ENCODE measurements at places on chromosomes 2 and 18.

DNA sequence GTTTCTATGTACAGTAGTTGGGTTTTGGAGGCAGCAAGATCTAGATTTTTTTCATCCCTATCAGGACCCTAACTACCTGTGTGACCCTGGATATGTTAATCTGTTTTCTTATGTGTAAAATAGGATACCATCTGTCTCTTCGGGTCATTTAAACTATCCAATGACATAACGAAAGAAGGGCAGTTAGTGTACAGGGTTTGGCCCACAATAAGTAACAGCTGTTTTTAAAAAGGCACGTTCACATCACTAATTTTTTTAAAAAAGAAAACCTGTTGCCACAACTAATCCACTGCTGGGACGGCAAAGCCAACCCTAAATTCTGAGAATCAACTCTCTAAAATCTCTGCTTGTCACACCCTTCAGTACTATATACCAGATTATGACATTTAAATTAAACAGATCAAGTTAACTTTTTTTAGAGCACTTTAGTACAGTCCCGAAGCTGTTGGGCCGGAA is 869 bp downstream of the USP40 start:
- no peaks in the 10 kb centered on the region for H3K4me1 ChIP-seq
- H3K4me3 ChIP-seq, result peak overlapping the region; percentile 94
- H3K27me3 ChIP-seq, result no peaks in the 10 kb centered on the region
- DNase-seq, result no peak

DNA sequence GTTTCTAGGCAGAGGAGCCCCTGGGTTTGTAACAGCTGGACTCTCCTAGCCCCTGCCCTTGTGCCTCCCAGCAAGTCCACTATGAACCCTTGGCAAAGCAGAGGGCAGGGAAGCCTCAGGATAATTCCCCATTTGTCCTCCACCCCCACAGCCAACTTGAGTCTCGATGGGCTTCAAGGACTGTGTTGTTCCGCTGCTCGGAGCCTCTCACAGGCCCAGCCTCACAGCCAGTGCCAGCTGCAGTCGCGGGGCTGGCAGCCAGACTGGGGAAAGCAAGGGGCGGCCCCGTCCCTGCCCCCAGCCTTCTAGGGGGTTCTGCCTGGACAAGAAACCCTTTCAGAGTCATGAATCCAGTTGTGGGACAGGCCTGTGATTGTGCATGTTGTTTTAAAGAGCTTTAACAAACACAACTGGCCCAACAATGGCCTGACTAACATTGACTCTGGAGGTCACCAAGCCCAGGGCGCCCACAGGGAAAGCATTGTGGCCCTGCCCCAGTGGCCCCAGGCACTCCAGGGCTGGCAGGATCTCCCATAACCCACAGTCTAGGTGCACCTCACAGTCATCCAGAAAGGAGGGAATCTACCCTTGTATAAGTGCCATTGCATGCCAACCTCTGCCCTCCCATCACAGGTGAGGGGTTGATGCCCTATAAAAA is 71.8 kb upstream of the DAPL1 start:
- no peak overlapping the region for H3K27ac ChIP-seq
- H3K36me3 ChIP-seq, result no peaks in the 10 kb centered on the region
- no peaks in the 10 kb centered on the region for H3K4me1 ChIP-seq
- no peak for DNase-seq
- no peak overlapping the region for H3K4me3 ChIP-seq

- no peak overlapping the region for H3K4me3 ChIP-seq
- no peak overlapping the region for H3K27ac ChIP-seq
- H3K27me3 ChIP-seq, result no peaks in the 10 kb centered on the region
- DNase-seq, result no peak
- no peaks in the 10 kb centered on the region for H3K36me3 ChIP-seq
Measured at GRCh38 chr2:100394111-100394641, 23.3 kb downstream of the CHST10 start.

DNA sequence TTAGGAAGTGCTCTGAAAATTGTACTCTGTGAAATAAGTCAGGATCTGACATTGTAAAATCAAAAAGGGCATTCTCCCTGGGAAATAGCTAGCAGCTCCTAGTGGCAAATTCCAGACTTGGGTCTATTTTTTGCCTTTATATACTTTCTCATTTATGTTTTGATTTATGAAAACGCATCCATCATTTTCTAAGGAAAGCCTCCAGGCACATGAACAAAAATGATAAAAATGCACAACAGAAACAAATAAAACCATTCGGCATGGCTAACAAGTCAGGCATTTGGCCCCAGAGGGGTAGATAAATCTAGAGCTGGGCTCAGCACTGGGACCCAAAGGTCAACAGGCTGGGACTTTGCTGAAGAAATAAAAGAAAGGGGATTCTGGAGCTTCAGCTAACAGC is 167.0 kb downstream of the BCL11A start:
- H3K27me3 ChIP-seq, result no peaks in the 10 kb centered on the region
- no peak for DNase-seq
- no peaks in the 10 kb centered on the region for H3K36me3 ChIP-seq
- no peak overlapping the region for H3K4me3 ChIP-seq
- no peak overlapping the region for H3K27ac ChIP-seq

- H3K27me3 ChIP-seq, result no peaks in the 10 kb centered on the region
- H3K4me3 ChIP-seq, result no peak overlapping the region
- no peak overlapping the region for H3K27ac ChIP-seq
- H3K36me3 ChIP-seq, result no peaks in the 10 kb centered on the region
Measured at GRCh38 chr2:178211460-178211859, 17.1 kb downstream of the OSBPL6 start.

DNA sequence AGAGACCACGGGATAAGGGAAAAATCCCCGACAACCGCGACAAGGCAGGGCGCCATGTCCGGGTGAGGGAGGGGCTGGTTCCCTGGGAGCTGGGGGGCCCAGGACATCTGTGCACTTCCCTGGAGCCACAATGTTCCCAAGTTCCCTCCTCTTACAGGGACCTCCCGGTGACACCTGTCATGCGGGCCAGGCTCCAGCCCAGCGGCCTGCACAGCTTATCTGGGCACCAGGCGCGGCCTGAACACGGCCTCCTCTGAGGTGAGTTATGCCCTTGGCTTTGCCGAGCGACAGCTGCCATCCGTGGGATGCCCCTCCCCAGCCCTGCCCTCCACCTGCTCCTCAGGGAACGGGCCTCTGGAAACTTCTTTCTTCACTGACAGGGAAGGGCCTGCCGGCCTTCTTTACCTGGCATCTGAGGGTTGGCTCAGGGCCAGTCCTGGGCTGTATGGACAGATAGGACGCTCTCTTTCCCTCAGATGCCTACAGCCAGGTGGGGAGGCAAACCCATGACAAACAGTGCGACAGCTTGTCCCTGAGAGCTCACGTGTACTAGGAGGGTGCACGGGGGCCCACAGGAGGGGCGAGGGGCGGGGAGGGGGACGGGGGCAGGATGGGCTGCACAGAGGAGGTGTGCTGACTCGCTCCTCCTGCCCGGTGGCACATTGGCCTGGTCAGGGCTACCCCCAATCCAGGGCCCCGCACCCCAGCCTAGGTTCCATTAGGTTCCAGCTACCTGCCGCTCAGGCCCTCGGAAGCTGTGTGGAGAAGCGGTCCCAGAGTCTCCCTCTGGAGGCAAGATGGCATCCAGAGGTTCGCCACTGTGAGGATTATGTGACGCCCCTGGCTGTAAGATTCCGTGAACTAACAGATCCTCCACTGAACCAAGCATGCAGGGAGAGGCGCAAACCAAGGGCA is 34.9 kb upstream of the HPCAL1 start:
- H3K27ac ChIP-seq, result no peak overlapping the region
- no peaks in the 10 kb centered on the region for H3K36me3 ChIP-seq
- H3K4me3 ChIP-seq, result no peak overlapping the region
- no peaks in the 10 kb centered on the region for H3K27me3 ChIP-seq

DNA sequence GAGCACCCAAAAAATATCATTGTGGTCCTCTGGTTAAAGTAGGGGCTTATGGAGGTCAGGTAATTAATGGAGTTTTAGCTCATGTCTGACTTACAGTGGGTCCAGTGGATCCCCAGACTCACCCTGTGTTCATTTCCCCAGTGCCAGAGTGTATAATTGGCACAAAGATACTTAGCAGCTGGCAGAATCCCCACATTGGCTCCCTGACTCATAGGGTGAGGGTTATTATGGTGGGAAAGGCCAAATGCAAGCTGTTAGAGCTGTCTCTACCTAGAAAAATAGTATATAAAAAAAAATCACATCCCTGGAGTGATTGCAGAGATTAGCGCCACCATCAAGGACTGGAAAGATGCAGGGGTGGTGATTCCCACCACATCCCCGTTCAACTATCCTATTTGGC is 1067.6 kb upstream of the ACVR2A start:
- H3K36me3 ChIP-seq, result no peaks in the 10 kb centered on the region
- no peak overlapping the region for H3K4me3 ChIP-seq

- no peaks in the 10 kb centered on the region for H3K4me1 ChIP-seq
- no peaks in the 10 kb centered on the region for H3K36me3 ChIP-seq
- peak overlapping the region; percentile 69 for H3K27ac ChIP-seq
Measured at GRCh38 chr18:22223254-22223964, 54.0 kb downstream of the GATA6 start.

DNA sequence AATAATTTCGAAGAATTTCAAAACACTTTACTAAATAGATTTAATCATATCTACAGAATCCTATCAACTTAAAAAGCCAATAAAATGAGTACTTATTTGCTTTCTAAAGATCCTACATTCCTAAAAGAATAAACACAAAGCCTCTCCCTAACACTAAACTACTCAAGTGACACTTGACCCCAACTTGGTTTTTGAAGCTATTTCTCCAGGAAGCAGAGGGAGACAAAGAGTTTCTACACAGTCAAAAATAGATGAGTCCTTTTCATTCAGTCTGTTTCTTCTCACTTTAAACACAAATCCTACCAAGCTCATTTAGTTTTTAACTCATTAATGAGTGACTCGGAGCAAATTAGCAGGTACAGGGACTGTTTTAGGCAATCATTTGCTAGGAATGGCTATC is 2.1 kb downstream of the ATL2 start:
- peak overlapping the region; percentile 80 for H3K4me3 ChIP-seq
- peak overlapping the region; percentile 99 for H3K27ac ChIP-seq
- no peak for DNase-seq
- H3K36me3 ChIP-seq, result no peaks in the 10 kb centered on the region

- no peaks in the 10 kb centered on the region for H3K36me3 ChIP-seq
- no peaks in the 10 kb centered on the region for H3K4me1 ChIP-seq
- H3K27ac ChIP-seq, result no peak overlapping the region
- H3K4me3 ChIP-seq, result no peak overlapping the region
- DNase-seq, result no peak
- no peaks in the 10 kb centered on the region for H3K27me3 ChIP-seq
Measured at GRCh38 chr2:36059691-36060090, 295.9 kb upstream of the CRIM1 start.

DNA sequence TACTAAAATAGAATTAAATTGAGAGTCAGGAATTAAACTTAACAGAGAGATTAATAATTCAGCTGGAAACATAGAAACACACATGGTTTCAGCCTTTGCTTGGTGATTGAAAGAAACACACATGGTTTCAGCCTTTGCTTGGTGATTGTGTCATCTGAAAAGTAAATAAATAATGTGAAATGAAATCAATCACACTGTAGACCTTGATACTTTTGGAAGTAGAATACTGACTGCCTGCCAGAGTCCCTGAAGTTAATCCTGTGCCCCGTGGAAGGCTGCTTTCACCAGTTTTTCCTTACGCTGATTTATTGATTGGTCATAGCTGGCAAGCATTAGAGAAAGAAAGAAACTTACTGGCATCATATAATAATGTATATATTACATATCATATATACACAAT is 1252.7 kb upstream of the FAM98A start:
- no peaks in the 10 kb centered on the region for H3K27me3 ChIP-seq
- no peak overlapping the region for H3K27ac ChIP-seq
- DNase-seq, result no peak
- H3K36me3 ChIP-seq, result no peaks in the 10 kb centered on the region

DNA sequence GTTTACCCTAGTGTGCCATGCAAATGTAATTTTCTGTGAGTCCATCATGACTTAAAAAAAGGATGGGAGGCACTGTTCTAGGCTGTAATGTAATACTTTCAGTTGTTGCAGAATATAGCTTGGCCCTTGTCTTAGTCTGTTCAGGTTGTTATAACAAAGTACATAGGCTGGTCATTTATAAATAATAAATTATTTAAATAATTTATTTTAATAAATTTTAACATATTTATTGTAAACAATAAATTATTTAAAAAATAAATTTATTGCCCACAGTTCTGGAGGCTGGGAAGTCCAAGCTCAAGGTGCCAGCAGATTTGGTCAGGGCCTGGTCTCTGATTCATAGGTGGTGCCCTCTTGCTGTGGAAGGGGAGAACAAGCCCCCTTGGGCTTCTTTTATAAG is 35.2 kb downstream of the RAPGEF4 start:
- no peak overlapping the region for H3K4me3 ChIP-seq
- DNase-seq, result no peak
- no peaks in the 10 kb centered on the region for H3K27me3 ChIP-seq
- H3K4me1 ChIP-seq, result no peaks in the 10 kb centered on the region
- no peaks in the 10 kb centered on the region for H3K36me3 ChIP-seq
- H3K27ac ChIP-seq, result no peak overlapping the region

DNA sequence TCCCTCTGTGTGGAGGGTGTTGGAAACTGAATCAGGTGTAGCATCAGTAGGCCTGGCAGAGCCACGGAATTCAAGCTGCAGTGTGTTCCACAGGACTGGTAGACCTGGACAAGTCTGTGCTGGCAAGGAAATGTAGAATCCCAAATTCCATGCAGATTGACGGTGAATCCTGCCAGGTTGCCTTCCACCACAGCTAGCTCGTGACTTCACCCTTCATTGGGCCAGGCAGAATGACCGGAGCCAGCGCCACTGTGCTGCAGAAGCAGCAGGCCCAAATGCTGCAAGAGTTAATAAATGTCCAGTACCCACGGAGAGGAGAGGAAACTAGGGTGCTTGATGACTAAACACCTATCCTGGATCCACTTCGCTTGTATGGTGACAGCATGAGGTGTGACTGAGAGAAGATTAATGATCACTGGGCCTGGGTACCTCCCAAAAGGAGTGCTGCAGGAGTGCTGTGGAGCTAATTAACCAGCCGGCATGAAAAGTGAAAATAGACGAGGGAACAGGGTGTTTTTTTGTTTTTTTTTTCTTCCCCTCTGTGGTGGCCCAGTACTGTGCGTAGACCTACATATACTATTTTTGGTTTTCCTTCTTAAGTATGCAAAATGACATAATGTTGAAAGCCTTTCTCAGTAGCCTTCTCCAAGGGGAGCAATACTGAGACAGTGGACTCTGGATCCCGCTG is 122.2 kb downstream of the TANC1 start:
- H3K27ac ChIP-seq, result peak overlapping the region; percentile 62
- no peaks in the 10 kb centered on the region for H3K36me3 ChIP-seq
- DNase-seq, result no peak
- H3K4me1 ChIP-seq, result peaks cover 31% of the 10 kb centered on the region

DNA sequence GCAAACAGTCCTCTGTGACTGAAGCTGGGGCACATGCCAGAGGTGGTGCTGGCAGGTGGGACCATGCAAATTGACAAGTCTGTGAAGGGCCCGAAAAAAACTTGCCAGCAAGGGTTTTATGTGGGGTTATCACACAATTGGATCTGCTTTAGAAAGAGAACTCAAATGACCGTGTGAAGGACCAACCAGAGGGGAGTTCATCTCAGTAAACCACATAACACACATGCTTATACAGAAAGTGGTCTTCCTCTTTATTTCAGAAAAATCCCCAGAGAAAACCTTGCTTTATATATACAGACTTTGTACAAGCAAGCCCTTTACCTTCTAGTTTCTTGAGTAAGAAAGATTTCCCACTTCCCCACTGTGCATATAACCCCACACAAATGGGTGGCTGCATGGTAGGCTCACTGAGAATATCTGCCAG is 46.7 kb downstream of the KIDINS220 start:
- no peak overlapping the region for H3K4me3 ChIP-seq
- DNase-seq, result no peak
- H3K27me3 ChIP-seq, result no peaks in the 10 kb centered on the region
- H3K4me1 ChIP-seq, result no peaks in the 10 kb centered on the region
- H3K27ac ChIP-seq, result no peak overlapping the region
